Stimulated activated CD4-positive, alpha-beta T cell treated with anti-CD3 and anti-CD28 coated beads, Interleukin-2, amount 100 ng/mL, for 24 hours (primary cell): ENCODE measurements at places on chromosomes 7 and 10.

DNA sequence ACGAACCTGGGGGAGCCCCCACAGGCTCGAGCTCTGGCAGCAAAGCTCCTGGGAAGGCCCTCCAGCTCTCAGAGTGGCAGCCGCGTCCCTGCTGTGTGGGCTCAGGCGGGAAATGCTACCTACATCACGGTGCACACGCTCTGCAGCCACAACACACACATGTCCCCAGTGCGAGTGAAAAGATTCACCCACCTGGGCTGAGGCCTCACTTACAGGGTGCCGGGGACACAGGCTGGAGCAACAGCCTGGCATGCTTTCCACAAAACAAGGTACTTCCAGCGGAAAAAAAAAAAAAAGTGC lies 410.4 kb upstream of the FOXK1 start:
- DNase-seq: no peak

GRCh38 chr10:3014968-3015367 lies 52.4 kb upstream of the PFKP start:
- DNase-seq: no peak

- peak; percentile 62 for DNase-seq
Observed at GRCh38 chr10:71727738-71728737, 8.5 kb upstream of the C10orf105 start.

DNA sequence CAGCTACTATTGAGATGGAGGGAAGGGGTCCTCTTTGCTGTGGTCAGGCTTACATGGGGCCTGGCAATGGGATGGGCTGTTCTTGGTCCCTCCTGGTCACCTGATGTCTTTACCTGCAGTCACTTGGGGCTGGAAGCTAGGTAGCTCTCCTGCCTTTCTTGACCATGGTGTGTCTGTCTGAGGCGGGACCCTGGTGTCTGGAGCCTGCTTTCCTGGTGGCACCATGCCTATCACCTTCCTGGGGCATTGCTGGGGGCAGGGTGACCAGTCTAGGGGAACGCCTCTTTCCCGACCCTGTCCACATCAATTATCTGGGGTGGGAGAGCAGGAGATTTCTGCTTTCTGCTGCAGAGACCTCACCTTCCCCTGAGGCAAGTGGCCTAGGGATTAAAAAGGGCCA lies 55.6 kb downstream of the ARHGAP22 start:
- no peak for DNase-seq

- peak; percentile 85 for DNase-seq
Observed at GRCh38 chr10:27252267-27253000, 11.8 kb upstream of the ACBD5 start.

- no peak for DNase-seq
Observed at GRCh38 chr7:67505449-67505848, 508.8 kb downstream of the TYW1 start.

GRCh38 chr10:44752451-44753441 lies 158.4 kb upstream of the TMEM72 start:
- DNase-seq: no peak

DNA sequence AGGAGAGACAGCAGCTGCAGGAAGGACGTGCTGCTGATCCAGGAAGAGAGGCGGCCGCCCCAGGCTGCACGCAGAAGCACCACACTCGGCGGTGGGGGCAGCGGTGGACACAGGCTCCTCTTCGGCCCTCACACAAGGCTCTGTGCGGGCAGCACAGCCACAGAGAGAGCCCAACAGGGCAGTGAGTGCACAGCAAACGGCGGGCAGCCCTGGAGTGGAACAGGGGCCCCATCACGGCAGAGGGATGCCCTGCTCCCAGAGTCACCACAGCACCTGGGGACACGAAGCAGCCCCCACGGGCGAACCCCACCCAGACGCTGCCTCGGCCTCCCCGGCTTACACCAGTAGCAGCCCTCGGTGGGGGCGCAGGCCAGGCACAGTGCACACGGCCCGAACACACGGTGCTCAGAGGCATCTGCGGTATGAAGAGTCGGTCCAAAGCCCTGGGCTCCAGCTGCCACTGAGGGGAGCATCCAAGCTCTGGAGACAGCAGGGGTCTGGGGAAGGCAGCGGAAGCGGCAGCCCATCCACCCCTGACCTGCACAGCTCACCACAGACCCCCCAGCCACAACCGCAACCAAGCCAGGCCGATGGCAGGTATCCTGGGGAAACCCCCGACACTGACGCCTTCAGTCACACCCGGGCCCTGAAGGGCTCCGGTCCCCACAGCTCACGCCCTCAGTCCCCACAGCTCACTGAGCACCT lies 16.8 kb downstream of the NUDT1 start:
- DNase-seq: no peak

GRCh38 chr10:128435811-128436210 lies 309.6 kb upstream of the MKI67 start:
- DNase-seq: no peak

DNA sequence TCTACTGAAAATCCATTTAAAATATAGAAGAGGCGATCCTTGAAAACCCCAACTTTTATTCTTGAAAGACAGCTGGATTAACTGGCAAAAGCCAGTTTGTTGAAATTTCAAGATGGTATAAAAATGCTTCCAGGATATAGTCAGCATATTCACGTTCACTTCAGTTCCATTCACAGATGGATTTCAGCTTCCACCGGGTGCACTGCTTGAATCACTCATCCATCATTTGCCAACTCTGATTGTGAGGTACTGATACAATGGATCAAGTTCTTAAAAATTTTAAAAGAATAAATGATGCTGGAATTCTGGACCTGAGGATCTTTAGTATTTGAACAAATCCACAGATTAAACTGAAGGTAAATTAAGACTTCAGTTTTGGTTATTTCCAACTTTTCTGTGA lies 2.4 kb downstream of the PURB start:
- no peak for DNase-seq

GRCh38 chr10:121500701-121501332 lies 97.4 kb downstream of the FGFR2 start:
- no peak for DNase-seq

- DNase-seq: no peak
Observed at GRCh38 chr10:4477664-4478063, 348.3 kb upstream of the AKR1E2 start.

DNA sequence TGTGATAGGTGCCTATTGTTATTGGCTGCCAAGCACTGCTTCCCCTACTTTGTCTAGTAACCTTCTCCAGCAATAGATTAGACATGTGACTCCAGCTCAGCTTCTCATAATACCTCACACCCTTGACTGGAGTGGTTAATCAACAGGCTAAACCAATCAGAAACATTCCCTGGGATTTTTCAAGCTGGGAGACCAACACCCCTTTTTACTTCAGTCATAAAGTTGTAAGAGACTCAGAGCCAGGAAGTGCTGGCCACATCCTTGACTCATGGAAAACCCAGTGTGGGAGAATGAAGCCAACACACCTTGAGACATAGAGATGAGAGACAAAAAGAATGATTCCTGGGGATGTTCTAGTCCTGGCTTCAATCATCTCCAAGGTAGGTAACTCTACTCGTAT lies 62.6 kb upstream of the HECTD2 start:
- no peak for DNase-seq

DNA sequence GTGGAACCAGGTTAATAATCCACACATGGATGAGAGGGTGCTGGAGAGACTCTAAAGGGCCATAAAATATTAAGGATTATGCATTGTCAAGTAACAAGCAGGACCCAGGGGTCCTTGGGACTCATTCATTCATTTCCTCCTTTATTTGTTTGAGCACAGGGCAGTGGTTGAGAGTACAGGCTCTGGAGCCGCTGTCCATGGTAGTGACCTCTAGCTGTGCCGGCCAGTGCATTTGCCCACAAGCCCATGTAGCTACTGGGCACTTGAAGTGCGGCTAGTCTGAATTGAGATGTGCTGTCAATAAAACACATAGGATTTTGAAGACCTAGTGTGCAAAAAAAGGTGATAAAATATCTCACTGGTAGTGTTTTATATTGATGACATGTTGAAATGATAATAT lies 137.6 kb downstream of the C10orf105 start:
- no peak for DNase-seq

GRCh38 chr7:139598642-139599041 lies 75.2 kb downstream of the CLEC2L start:
- DNase-seq: no peak

- DNase-seq: peak; percentile 52
Observed at GRCh38 chr10:100969187-100970075, at the start of gene SEMA4G. SEMA4G (plus strand) TSS chr10:100969504; CDS start chr10:100972913, 3,409 bp downstream.
